Dermis microvascular lymphatic vessel endothelial cell (primary cell): ENCODE measurements at places on chromosomes 5 and 9. TPM values are rescaled to one million over a fixed set of nuclear protein-coding genes. Genes with fewer than 3 reads are reported as not detected.

- DNase-seq = peak; percentile 84
Measured at GRCh38 chr9:120925535-120926396, 830 bp downstream of the TRAF1 start.

GRCh38 chr5:142922223-142922952 lies 152.2 kb downstream of the ARHGAP26 start:
- peak; percentile 81 for DNase-seq

GRCh38 chr5:154418344-154418820 lies 27.4 kb upstream of the SAP30L start:
- DNase-seq = no peak

CCDC192 gene
- not detected in 2 replicates for total RNA-seq

LHFPL2 gene
- total RNA-seq = 21.1 and 39.6 TPM in 2 replicates
